ENCODE measurements at places on chromosomes 6 and 20. TPM values are rescaled to one million over a fixed set of nuclear protein-coding genes. Genes with fewer than 3 reads are reported as not detected.

The HS3ST5 gene
- total RNA-seq, result not detected

The NRN1 gene
- total RNA-seq, result 5.0 TPM

The TRIM40 gene
- not detected for total RNA-seq

The CST2 gene
- not detected for total RNA-seq

Measured in thoracic aorta (tissue), 2 donors.